ENCODE measurements at places on chromosomes 12 and 14.

DNA sequence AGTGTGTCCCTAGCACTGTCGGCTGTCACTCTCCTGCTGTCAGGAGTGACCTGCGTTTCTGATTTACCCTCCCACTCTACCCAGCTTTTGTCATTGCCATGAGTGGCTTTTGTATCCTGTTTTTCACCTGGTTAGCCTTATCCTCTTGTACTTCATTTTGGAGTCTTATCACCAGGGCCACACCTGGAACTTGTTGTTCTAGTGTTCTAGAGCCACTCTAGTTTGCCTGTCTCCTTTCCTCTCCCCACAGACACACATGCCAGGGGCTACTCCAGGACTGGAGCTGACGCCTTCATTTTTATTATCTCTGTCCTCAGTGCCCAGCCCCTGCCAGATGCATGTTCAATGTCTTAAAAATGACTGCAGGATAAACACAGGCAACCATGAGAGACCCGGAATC lies 34.2 kb downstream of the ZC3H14 start:
- no peak for DNase-seq

DNA sequence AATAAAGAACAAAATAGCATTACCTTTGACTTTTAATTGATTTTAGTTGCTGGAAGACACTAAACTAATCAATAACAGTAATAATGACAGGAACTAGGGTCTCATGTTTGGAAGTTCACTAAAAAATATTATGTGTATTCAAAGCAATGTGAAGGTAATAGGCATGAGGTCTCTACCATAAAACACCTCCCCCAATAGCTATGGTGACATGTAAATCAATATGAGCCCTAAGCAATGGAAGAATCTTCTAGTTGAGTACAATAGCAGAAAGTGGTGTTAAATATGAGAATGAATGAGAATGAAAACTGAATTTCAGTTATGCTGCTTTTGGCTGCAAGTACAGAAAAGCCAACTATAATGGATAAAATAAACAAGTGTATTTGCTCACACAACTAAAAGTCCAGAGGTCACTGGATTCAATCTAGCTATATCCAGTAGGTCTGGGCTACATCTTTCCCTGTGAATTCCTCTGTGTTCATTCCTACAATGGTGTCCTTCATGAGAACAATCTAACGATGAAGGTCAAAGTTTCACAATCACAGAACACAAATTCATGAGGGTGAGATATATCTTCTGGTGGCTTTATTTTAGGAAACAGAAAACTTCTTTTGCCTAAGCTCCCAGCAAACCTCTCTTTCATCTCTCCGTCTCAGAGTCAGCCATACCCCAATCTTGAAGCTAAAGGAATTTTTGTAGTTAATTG lies 728.0 kb downstream of the FSCB start:
- no peak for DNase-seq

DNA sequence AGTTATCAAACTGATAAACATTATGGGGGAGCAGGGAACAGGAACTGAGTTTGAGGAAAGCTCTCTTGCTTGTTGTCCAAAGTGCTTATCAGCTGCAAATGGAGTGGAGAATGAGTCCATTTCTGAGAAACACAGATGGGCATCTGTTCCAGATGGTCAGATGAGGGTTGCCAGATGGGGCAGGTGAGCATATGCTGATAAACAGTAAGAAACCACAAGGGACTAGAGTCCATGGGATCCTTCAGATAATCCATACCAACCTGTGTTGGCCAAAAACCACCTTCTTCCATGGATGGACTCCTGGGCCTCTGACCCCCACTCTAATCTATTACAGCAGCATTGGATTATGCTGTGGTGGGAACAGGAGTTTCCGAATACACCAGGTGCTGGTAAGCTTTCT lies 38.3 kb downstream of the GNS start:
- DNase-seq: no peak

- DNase-seq: no peak
Measured at GRCh38 chr12:46435625-46436024, 63.1 kb upstream of the SLC38A2 start.

- DNase-seq: no peak
Measured at GRCh38 chr12:13205809-13206559, 9.5 kb downstream of the EMP1 start.

GRCh38 chr14:36361210-36361853 lies 40.9 kb upstream of the MBIP start:
- DNase-seq: no peak

GRCh38 chr14:25079311-25079710 lies 29.4 kb upstream of the STXBP6 start:
- no peak for DNase-seq

GRCh38 chr14:67787673-67788072 lies 28.7 kb downstream of the ZFYVE26 start:
- DNase-seq: no peak

- no peak for DNase-seq
Measured at GRCh38 chr12:78085542-78086182, 255.0 kb downstream of the NAV3 start.

- DNase-seq: no peak
Measured at GRCh38 chr14:78450669-78451318, 280.6 kb downstream of the NRXN3 start.

Measured in stimulated activated CD8-positive, alpha-beta memory T cell treated with anti-CD3 and anti-CD28 coated beads, Interleukin-4, amount 100 ng/mL, for 1 hour (primary cell).